ENCODE measurements at places on chromosomes 3 and 15.

- no peak for DNase-seq
Measured at GRCh38 chr15:39056357-39056756, 491.7 kb upstream of the RASGRP1 start.

DNA sequence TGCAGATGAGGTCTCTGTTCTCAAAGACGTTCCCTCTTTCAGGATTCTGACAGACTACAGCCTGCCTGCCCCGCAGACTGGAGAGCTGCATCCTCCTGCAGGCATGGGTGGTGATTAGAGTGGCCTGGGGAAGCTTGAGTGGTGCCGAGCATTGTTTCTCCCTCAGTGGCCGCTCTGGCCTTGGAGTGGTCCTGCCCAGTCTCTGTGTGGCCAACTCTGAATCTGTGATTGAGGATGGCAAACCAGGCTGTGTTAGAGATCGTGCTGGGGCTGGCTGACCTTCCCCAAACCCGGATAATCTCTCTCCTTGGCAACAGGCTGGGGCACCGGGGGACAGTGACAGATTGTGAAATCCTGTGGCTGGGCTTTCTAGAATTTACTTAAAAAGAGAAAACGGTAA, 11.0 kb upstream of the ADCY5 start:
- no peak for DNase-seq

DNA sequence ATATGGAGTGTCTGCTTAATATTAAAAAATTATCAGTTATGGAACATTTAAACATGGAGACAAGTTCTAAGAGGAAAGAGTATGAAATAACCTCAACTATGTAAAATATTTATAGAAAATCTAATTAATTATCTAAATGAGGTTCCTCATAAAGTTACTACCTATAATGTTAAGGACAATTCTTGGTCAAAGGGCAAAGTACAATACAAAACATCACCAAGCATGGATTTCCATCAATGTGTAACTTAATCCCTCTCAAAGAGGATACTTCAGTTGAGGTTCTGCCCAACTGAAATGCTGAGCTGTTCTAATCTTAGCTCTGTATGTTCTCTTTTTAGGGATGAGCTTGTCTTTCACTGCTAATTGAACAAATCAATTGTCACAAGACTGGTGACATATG, 56.0 kb upstream of the CHRM5 start:
- no peak for DNase-seq

- DNase-seq = no peak
Measured at GRCh38 chr15:93706495-93707292, 524.7 kb upstream of the MCTP2 start.

DNA sequence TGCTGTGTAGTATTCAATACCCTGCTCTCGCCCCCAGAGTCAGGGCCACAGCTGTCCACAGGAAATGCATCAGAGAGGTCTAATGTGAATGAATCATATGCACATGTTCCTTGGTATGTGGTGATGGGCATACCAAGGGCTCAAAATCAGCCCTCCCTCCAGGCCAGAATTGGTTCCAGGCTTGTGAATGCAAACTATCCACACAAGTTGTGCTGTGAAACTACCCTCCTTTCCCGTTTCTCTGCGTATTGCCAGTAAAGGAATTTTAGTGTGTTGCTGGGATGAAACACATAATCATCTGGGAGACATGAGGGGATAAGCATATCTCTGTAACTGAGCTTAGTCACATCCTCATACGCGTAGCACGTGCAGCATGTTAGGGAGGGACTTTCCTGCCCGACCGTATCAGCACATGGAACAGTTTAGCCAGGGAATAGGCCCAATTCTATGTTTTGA, 9.2 kb upstream of the MME start:
- no peak for DNase-seq

- DNase-seq = no peak
Measured at GRCh38 chr15:59367022-59367451, 5.6 kb downstream of the MYO1E start.

DNA sequence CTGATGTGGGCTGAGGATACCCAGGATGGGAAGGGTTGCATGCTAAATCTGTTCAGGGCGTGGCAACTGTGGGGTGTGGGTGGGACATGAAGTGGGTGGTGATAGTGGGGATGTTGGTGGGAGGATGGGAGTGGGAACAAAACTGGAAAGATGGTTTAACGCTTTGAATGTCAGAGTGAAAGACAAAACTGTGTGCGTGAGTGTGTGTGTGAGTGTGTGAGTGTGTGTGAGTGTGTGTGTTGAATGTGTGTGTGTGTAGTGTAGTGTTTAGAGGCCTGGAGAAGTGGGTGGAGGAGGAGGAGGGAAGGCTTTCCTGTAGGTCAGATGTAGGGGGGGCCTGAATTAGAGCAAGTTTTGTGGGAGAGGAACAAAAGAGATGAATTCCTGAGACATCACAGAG, 44.2 kb upstream of the ONECUT1 start:
- DNase-seq = no peak

DNA sequence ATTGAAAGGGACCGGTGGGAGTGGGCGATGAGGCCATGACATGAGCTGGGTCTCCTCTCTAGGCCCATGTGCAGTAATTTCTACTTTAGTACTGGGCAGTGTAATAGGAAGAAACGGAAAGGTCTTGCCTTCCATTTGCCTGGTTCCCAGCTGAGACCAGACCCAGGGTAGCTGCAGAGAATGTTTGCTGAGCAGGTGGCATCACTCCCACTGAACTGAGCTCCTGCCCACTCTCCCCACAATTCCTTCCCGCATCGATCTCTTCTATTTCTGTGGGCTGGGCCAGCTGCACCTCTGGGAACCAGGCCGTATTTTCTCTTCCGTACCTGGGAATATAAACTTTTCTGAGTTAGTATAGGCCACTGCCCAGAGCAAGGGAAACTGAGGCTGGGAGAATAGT, 15.8 kb downstream of the ESYT3 start:
- no peak for DNase-seq

GRCh38 chr15:63075984-63076713, 33.6 kb downstream of the TPM1 start:
- no peak for DNase-seq

DNA sequence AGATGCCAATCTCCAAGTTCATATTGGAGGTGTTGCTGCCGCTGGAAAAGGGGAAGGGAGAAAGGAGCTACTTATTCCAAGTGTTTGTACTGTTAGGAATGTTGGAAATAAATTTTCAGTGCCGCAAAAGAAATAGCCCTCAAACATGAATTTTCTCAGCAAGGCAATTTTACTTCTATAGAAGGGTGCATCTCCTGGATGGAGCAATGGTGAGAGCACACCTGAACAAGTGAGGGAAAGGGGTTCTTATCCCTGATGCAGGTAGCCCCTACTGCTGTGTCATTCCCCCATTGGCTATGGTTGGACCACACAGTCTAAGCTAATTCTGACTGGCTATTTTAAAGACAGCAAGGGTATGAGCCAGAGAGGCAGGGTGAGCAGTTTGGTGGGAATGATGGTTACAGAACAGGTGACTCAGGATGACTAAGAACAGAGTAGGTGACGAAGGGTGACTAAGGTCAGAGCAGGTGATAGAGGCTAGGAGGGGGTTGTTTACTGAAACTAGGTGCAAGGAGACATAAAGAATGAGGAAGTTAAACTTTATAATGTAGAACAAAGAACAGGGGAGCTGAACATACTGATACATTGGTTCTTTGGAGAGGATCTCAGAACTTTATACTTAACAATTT, 503.5 kb downstream of the EDEM1 start:
- DNase-seq = no peak

GRCh38 chr3:41002104-41002503, 197.2 kb upstream of the CTNNB1 start:
- no peak for DNase-seq

Data from DMS79 treated with DMSO at 0.1 percent for 48 hours (cell line).